ENCODE measurements at places on chromosomes 2 and 18. TPM values are rescaled to one million over a fixed set of nuclear protein-coding genes. Genes with fewer than 3 reads are reported as not detected.

Gene CNGA3
- total RNA-seq, result not detected

Gene AMER3
- total RNA-seq, result not detected

Gene GRB14
- not detected for total RNA-seq

Gene DAW1
- total RNA-seq, result 1.4 TPM

Gene CCDC141
- total RNA-seq, result not detected

Gene PLGLB1
- 0.28 TPM for total RNA-seq

Gene HOXD12
- not detected for total RNA-seq

Gene RGPD4
- total RNA-seq, result not detected

Gene ABCG8
- not detected for total RNA-seq

Gene ALMS1
- total RNA-seq, result 30.8 TPM

Gene MC4R
- total RNA-seq, result 0.28 TPM

Gene PAX3
- not detected for total RNA-seq

Gene MYO7B
- 0.18 TPM for total RNA-seq

Gene WDFY1
- 93.6 TPM for total RNA-seq

Gene CPO
- total RNA-seq, result not detected

Gene PLEK
- total RNA-seq, result under 0.01 TPM

Gene LYPD6
- total RNA-seq, result 0.90 TPM

Gene GKN1
- total RNA-seq, result not detected

Gene RALB
- 53.6 TPM for total RNA-seq

Measured in IMR-90 (cell line).